Glutamatergic neuron (in vitro differentiated cells): ENCODE measurements at places on chromosomes 5 and 9. TPM values are rescaled to one million over a fixed set of nuclear protein-coding genes. Genes with fewer than 3 reads are reported as not detected.
A peak's percentile ranks its signal among the peaks of the same experiment; 100 is the strongest.

The FAM151B gene
- total RNA-seq = 0.29 TPM

The ECSCR gene
- total RNA-seq = not detected

DNA sequence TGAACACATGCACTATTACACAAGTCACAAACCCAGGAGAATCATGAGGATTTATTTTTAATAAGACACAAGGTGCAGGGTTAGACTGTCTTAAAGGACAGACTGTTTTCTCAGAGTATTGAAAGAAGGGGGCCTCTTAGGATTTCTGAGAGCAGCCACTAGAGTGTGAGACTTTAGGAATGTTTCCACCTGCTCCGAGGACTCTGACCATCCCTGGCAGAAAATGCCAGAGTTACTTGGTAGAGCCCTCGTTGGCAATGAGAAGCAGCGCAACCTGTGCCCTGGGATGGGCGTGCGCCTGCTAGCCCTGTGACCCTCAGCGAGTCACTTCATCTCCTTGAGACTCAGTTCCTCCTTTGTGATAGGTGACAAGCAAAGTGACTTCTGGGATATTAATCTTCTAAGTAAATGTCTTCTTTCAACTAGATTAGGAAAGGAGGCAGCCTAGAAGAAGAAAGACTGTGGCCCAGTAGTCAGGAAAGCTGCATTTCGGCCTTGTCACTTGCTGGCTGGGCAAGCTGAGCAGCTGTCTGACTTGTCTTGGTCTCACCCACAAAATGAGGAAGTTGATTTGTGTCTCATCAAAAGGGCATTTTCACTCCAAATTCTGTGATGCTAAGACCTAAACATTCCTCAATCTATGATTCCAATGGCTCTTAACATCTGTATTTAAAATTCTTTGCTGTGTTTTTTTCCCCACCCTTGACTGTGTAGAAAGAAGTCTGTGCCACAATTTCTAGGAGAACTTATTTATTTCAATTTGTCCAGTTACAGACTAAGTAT is 60.5 kb downstream of the PTCD2 start:
- no peak for DNase-seq
- no peaks in the 10 kb centered on the region for H3K36me3 ChIP-seq
- no peak overlapping the region for H3K4me3 ChIP-seq
- H3K27me3 ChIP-seq = peaks cover 2% of the 10 kb centered on the region

DNA sequence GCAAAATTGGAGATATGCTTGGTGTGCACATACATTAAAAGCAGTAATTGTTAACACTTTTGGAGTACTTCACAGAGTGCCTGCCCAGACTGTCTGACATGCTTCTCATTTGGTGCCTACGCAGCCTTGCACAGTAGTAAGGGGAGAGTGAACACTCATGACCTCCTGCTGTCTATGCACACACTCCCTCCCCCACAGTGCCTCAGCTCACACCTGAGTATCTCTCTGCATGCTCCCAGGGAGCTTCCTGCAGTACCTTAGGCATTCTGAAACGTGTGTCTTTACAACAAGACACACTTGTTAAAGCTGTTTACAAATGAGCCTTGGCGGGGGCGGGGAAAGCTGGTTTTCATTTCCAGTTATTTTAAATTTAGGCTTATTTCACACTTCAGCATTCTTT is 18.0 kb downstream of the MAP3K1 start:
- H3K36me3 ChIP-seq = no peaks in the 10 kb centered on the region
- H3K27me3 ChIP-seq = no peaks in the 10 kb centered on the region
- no peak for DNase-seq
- H3K4me1 ChIP-seq = peaks cover 19% of the 10 kb centered on the region
- no peak overlapping the region for H3K27ac ChIP-seq

- peaks cover 7% of the 10 kb centered on the region for H3K27me3 ChIP-seq
- peak; percentile 36 for DNase-seq
- H3K4me1 ChIP-seq = peaks cover 38% of the 10 kb centered on the region
- no peaks in the 10 kb centered on the region for H3K36me3 ChIP-seq
Observed at GRCh38 chr5:107869438-107870115, 198.8 kb upstream of the EFNA5 start.

DNA sequence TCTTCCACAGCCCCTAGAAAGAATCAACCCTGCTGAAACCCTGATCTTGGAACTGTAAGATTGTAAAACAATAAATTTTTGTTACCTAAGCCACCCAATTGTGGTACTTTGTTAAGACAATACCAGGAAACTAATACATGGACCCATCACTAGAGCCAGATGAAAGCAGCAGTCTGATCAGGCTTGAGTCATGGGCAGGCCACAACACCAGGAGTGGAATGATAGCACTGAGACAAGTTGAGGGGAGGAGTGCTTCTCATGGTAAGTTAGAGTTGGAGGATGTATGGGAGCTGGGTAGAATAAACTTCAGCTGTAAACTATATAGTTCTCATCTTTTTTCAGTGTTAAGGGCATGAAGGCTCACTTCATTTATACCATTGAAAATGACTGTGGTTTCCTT is 164.4 kb upstream of the OR13F1 start:
- H3K4me3 ChIP-seq = no peak overlapping the region
- no peaks in the 10 kb centered on the region for H3K27me3 ChIP-seq
- no peak for DNase-seq
- H3K4me1 ChIP-seq = peaks cover 11% of the 10 kb centered on the region

DNA sequence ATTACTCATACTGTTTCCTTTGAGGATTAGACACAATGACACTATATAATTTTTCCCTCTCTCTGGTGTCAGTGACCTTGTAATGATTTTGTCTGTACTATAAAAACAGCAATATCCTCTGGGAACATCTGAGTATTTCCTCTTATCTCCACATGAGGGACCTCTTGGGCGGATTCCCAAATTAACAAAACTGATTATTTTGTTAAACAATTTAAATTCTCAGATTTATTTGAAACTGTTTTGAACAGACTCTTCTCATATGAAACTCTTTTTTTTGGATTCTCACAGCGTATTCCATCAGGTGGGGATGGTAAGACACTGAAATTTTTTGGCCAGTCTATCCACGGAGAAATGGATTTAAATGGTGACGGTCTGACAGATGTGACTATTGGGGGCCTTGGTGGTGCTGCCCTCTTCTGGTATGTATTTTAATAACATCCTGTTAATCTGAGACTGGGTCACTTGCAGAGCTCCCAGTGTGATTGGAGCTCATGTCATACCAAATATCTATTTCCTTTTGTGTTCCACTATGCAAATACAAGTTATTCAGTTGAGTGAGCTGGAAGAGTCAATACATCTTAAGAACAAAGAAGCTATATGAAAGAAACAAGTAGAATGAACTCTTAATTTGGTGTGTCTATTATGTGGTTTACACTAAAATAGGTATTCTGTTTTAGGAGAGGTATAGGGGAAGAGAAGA is 73.8 kb upstream of the ITGA2 start:
- no peaks in the 10 kb centered on the region for H3K36me3 ChIP-seq
- peak overlapping the region; percentile 84 for H3K4me3 ChIP-seq
- H3K4me1 ChIP-seq = no peaks in the 10 kb centered on the region
- H3K27ac ChIP-seq = no peak overlapping the region

- no peak overlapping the region for H3K27ac ChIP-seq
- H3K4me1 ChIP-seq = peaks cover 10% of the 10 kb centered on the region
- no peak for DNase-seq
- H3K36me3 ChIP-seq = no peaks in the 10 kb centered on the region
Observed at GRCh38 chr9:136700959-136701667, 11.3 kb upstream of the DIPK1B start.

GRCh38 chr5:123278284-123278683 is 144.9 kb downstream of the CEP120 start:
- no peaks in the 10 kb centered on the region for H3K27me3 ChIP-seq
- no peak overlapping the region for H3K4me3 ChIP-seq
- H3K36me3 ChIP-seq = no peaks in the 10 kb centered on the region
- H3K27ac ChIP-seq = no peak overlapping the region
- no peak for DNase-seq
- no peaks in the 10 kb centered on the region for H3K4me1 ChIP-seq

- no peaks in the 10 kb centered on the region for H3K36me3 ChIP-seq
- H3K27ac ChIP-seq = no peak overlapping the region
- no peak for DNase-seq
Observed at GRCh38 chr9:703392-703791, 138.1 kb upstream of the DMRT1 start.

DNA sequence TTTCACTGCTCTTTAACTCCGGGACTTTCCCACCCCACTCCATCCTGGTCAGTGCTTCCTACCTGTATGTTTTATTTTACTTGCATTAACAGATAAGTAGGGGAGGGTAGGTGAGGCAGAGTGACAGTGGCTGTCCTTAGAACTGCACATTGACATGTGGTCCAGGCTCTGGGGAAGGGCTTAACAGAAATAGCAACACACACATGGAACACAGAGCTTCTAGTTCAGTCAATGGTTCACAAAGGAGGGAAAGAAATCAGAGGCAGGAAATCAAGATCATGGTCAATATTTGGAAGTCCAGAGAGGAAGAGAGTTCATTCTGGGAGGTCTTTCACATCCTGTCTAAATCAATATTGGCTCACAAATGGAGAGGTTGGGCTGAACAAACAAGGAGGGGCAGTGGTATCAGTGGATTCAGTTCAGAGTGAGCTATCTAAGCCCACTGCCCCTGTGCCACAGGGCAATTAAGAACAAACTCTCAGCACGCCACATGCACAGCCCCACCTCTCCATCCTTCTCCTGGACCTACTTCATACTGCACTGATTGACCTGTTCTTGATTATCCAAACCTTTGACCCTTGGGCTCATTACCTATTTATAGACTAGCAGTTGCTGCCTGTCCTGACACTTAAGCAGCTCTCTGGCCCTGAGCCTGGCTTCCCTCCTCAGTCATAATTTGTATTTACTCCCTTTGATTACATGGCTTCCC is 6.2 kb upstream of the VPS13A start:
- no peak overlapping the region for H3K4me3 ChIP-seq
- H3K27me3 ChIP-seq = peaks cover 2% of the 10 kb centered on the region
- H3K4me1 ChIP-seq = peaks cover 4% of the 10 kb centered on the region
- no peaks in the 10 kb centered on the region for H3K36me3 ChIP-seq
- DNase-seq = no peak

GRCh38 chr5:168853972-168854371 is 274.8 kb upstream of the PANK3 start:
- H3K4me3 ChIP-seq = no peak overlapping the region
- peaks cover 28% of the 10 kb centered on the region for H3K4me1 ChIP-seq
- no peaks in the 10 kb centered on the region for H3K36me3 ChIP-seq
- DNase-seq = no peak
- peaks cover 11% of the 10 kb centered on the region for H3K27me3 ChIP-seq
- H3K27ac ChIP-seq = no peak overlapping the region

DNA sequence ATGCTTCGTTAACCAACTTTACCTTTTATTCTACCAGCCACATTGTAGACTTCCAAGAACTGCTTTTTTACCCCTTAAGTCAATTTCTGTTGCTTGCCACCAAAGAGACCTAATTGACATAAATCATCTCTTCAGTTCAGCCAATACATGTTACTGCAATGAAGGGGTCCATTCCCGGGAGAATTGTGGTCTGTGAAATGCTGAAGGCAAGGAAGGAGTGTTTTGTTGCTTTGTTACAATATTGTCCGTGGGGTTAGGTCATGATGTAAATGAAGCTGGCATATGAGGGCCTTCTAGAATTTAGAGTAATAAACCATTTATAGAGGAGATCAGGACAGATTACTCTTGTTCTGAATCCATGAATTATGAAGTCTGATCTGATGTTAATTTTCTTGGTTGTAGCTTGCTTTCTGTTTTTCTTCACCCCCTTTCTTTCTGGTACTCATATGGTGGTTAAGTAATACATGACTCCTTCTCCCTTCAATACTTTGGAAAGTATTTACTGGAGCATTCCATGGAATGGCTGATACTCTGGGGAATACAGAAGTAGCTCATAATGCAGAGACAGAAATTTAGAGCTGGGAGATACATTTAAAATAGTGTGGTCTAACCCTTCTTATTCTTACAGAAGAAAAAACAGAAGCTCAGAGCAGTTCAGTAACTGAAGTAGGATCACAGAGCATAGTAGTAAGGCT is 297.0 kb upstream of the CLINT1 start:
- no peak for DNase-seq
- peaks cover 2% of the 10 kb centered on the region for H3K4me1 ChIP-seq
- no peak overlapping the region for H3K27ac ChIP-seq
- peaks cover 1% of the 10 kb centered on the region for H3K27me3 ChIP-seq
- no peak overlapping the region for H3K4me3 ChIP-seq
- H3K36me3 ChIP-seq = no peaks in the 10 kb centered on the region

DNA sequence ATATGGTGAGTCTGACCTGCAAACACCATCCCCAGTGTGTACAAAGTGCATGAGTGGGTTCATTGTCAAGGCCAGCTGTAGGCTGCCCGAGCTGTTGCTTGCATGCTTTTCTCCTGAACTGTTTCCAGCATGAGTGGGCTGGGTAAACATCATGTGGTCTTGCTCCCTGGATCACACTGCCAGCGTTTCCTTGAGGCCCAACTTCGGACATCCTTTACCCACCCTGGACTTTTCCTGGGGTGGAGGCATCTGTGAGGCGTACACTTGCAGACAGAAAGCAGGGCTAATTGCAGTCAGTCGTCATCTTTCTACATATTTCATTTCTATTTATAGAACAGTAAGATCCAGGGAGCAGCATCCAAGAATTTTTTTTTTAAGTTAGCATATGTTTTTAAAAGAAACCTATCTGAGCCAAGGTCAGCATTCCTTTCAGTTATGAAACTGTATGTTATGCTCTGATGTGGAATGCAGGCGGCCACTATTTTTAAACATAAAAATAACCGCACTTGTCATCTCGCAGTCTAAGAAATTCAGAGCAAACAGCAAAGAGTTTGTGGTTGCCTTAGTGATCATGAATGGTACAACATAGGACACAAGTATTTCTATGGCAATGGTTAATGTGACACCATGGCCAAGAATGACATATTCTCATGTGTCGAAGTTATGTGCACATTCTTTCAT is 106.5 kb upstream of the DMRT1 start:
- H3K36me3 ChIP-seq = no peaks in the 10 kb centered on the region
- DNase-seq = no peak
- H3K27ac ChIP-seq = no peak overlapping the region
- no peaks in the 10 kb centered on the region for H3K27me3 ChIP-seq
- no peak overlapping the region for H3K4me3 ChIP-seq

DNA sequence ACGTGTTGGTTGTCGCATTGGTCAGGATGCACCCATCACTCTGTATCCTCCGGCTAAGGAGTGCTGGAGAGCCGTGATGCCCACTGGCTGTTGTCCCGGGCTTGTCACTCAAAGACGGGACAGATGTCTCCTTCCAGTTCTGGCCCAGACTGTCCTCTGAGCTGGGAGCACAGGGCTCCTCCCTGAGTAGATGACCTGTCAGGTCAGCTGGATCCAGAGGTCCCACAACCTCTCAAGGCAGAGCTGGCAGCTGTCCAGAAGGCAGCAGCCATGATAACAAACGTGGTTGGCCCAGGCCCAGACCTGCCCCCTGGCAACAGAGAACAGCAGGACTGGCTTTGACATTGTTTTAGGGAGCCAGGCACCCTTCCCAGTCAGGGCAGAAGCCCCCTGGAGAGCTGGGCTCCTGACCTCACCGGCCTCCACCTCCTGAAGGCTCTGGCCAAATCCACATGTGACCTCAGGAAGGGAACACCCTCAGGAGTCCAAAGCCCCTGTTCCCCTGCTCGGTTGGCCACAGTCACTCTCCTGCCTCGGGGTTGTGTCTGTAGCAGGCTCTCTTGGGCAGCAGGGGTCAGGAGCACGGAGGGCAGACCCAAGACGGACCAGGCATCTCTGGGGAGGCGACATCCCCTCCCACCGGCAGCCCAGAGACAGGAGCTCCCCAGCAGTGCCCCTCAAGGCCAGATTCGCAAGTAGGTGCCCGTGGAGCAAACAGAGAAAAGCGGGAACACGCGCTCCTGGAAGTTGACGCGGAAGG is 10.3 kb downstream of the TRIM7 start:
- peaks cover 5% of the 10 kb centered on the region for H3K4me1 ChIP-seq
- no peak overlapping the region for H3K4me3 ChIP-seq
- H3K27ac ChIP-seq = no peak overlapping the region
- peaks cover 27% of the 10 kb centered on the region for H3K27me3 ChIP-seq
- no peaks in the 10 kb centered on the region for H3K36me3 ChIP-seq
